ENCODE measurements at places on chromosomes 2 and 18. TPM values are rescaled to one million over a fixed set of nuclear protein-coding genes. Genes with fewer than 3 reads are reported as not detected.

The UPP2 gene
- not detected for polyA plus RNA-seq

The RPRM gene
- polyA plus RNA-seq: 5.5 TPM

The SCYGR4 gene
- not detected for polyA plus RNA-seq

The SLC5A7 gene
- polyA plus RNA-seq: not detected

The MYL12A gene
- polyA plus RNA-seq: 239 TPM

The RAB6C gene
- not detected for polyA plus RNA-seq

The SLC4A3 gene
- 1.6 TPM for polyA plus RNA-seq

The CHRNG gene
- polyA plus RNA-seq: not detected

The IL36A gene
- polyA plus RNA-seq: 9.7 TPM

The ALPI gene
- polyA plus RNA-seq: not detected

The ANTXR1 gene
- polyA plus RNA-seq: 14.1 TPM

The VWA3B gene
- polyA plus RNA-seq: 0.12 TPM

The TCF4 gene
- 22.1 TPM for polyA plus RNA-seq

The GALM gene
- polyA plus RNA-seq: 7.6 TPM
